Trophoblast cell (in vitro differentiated cells and primary cell): ENCODE measurements at places on chromosomes 2 and 18.

GRCh38 chr2:176763130-176763529, 449.5 kb upstream of the HNRNPA3 start:
- DNase-seq = no peak

- DNase-seq = no peak
These were observed 58.6 kb downstream of the RAB31 start for GRCh38 chr18:9766740-9767139.

- DNase-seq = no peak
These were observed 22.3 kb upstream of the RHOB start for GRCh38 chr2:20424300-20425290.

GRCh38 chr2:235675678-235676535, 182.1 kb downstream of the AGAP1 start:
- DNase-seq = no peak

DNA sequence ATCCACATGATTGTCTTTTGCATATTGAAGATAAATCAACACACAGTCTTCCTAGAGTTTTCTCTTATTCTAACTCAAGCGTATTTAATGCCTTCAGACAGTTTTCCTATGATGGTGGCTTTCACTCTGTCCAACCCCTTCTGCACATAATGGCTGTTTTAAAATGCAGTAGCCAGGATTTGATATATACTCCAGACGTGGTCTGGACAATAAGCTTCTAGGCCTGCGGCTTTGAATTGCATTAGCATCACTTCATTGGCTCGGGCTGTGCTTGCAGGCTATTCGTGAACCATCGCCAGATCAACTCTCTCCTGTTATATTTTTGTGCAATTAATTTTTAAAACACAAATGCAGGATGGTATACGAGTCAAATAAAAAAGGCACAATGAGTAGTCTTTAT, 235.3 kb downstream of the BCL2 start:
- DNase-seq = no peak

DNA sequence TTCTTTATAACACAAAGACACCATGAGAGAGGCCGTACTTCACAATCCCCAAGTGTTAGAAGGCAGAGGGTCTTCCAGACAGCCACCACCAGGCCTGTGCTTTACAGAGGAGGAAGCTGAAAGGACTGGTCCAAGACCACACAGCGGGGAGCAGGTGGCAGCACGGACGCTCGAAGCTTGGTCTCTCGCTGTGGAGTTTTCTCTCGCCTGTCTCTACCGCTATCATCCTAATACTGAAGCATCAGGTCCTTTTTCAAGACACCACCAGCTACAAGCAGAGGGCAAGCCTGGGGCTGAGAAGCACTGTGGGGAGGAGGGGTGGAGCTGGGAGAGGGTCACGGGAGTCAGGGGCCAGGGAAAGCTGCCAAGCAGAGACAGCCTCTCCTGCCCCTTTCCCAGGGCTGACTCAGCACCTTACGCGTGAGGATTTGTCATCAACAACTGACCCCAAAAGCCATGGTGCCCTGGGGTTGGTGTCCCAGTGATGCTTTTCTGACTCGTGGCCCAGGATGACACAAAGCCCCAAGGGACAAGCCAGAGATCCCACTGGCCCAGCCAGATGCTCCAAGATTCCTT, 31.9 kb upstream of the FOSL2 start:
- peak; percentile 53 for DNase-seq

DNA sequence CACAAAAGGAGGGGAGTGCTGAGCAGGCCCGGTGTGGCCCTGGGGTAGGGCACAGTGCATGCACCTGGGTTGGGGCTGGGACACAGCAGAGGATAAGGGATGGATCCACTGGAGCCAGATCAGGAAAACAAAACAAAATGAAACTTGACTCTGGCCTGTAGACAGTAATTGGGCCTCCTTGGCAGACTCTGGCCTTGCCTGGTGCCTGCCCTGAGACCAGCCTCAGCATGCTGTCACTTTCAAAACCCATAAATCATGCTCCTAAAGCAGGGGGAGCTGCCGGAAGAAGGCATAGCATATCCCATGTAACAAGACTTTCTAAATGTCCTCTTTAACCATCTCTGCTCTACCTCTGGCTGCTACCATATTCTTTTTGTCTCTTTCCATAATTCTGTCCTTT, 61.1 kb upstream of the IGFBP5 start:
- DNase-seq = no peak

DNA sequence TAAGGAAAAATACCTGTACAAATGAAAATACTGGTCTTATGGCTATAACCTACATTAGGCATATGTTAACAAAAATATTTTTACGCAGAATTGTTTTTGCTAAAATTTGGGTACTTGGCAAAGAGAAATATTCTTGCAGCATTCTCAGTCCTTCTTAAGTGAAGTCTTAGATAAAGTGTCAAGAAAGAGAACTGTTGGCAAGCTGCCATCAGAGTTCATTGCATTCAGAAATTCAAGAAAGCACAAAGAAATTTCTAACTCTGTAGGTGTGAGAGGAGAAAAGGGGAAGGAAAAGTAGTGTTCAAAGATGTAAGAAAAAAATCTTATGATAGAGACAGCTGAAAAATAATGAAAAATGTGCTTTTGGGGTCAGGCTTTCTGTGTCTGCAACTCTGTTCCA, 86.7 kb downstream of the IRS1 start:
- DNase-seq = no peak

DNA sequence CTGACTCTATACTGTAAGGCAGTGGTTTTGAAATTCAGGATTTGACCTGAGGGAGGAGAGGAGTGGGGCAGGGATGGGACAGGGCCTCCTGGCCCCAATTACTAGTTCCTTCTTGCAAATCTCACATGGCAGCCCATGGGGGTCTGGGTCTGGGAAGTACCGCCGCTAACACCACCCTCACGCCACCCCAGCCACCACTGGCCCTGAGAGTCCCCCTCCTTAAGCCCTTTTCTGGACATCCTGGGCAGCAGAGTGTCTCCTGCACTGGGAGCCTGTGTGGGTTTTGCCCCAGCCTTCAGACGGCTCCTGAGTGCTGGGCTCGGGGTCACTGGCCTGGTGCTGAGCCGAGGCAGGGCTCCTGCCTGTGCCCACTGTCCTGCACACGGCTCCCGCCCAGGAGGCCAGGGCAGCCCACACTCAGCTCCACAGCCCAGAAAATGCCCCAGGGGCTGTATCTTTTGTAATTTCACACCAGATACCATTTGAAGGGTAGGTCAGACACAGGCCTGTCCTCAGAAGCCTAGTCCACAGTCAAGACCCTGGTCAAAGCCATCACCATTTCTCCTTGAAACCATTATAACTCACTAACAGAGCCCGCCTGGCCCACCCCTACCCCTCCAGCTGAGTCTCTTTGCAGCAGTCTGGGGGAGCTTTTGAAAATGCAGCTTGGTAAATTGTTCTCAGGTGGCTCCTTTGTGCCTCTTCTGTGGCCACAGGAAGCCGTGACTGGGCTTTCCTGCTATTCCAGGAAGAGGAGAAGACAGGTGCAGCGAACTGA, 55.1 kb downstream of the CYP27C1 start:
- DNase-seq = no peak

DNA sequence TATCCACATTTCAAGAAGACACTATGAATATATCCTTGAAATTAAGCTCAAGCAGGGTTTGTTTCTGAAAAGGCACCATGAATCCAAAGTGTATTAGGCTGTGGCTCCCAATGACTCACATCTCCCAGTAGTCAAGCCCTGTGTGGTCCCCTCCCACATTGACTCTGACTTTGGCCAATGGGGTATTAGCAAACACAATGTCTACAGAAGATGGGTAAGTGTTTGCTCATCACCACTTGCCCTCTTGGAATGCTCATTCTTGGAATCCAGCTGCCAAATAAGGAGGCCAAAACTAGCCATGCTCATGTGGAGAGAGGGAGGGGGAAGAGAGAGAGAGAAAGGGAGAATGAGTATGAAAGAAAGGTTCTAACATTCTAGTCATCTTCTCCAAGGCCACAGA, 490.0 kb downstream of the TXNL1 start:
- no peak for DNase-seq

DNA sequence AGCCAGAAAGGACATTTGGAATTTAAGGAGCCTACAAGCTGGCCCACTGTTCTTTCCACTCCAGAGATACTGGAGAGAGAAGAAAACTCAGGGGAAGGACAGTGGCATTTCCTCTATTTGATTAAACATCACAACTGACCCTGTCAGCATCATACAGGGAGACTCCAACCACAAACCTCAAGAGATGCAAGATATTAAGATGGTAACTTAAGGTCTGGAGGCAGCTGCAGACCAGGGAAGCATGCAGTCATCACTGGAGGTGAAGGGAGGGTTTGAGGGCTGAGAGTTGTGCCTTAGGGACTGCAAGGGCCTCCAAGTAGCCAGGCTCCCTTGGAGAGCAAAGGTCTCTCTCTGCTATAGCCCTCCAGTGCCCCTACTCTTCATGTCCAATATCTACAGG, 67.4 kb downstream of the RNF152 start:
- no peak for DNase-seq

GRCh38 chr2:148989882-148990493, 48.5 kb upstream of the LYPD6B start:
- DNase-seq = peak; percentile 79

- DNase-seq = no peak
These were observed 10.6 kb upstream of the PAX3 start for GRCh38 chr2:222309361-222309760.

DNA sequence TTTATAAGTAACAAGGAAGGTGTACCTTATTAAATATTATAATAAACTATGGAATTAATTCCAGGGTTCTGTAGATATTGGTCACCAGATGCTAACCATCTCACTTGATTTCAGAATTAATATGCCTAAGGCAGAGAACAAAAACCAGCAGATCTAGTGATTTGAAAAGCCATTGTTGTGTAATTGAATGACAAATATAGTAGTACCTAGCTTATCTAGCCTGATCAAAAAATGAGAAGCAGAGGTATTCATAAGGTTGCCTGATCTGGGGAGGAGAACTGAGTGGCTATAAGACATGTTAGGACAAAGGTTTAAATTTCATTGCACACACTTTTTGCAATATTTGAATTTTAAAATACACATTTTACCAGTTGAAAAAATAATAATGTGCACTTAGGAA, 132.0 kb upstream of the UBE2E3 start:
- no peak for DNase-seq

- DNase-seq = no peak
These were observed 249.0 kb downstream of the GALNT13 start for GRCh38 chr2:154120706-154121105.
